ENCODE measurements at places on chromosomes 6 and 20. TPM values are rescaled to one million over a fixed set of nuclear protein-coding genes. Genes with fewer than 3 reads are reported as not detected.

The RSPH3 gene
- 7.1 TPM for total RNA-seq

The HUS1B gene
- total RNA-seq, result not detected

DNA sequence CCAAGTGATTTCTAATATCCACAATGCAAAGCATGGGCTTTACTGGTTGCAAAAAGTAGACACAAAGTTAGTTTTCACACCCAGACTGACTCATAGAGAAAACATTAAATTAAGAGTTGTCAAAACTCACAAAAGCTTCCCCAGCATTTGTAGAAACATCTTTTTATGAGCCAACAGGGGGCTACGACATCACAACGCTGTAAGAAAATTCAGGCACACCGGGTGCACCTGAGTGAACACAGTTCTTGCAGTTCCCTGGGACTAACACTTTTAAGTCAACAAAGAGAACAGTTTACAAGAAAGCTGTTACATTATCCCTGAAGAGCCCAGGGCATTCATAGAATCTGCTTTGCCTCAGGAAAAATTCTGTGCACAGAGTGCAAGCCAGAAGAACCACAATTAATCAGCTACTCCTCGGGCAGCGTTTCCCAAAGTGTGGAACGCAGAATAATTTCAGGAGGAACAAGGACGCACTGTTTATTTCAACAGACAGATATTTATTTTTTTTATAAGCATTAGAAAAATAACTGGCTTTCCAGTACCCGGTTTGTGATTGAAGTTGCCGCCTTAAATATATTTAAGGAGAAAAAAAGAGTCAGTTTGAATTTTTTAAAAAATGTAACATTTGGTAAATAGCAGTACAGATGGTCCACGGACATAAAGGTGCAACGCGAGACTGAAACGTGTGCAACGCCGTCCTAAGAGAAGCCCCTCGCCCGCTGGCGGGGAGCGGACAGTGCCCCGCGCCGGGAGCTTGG lies 1.2 kb downstream of the NCOA5 start:
- DNase-seq, result no peak

GRCh38 chr6:45076217-45076930 lies 251.8 kb upstream of the RUNX2 start:
- peak; percentile 9 for DNase-seq

DNA sequence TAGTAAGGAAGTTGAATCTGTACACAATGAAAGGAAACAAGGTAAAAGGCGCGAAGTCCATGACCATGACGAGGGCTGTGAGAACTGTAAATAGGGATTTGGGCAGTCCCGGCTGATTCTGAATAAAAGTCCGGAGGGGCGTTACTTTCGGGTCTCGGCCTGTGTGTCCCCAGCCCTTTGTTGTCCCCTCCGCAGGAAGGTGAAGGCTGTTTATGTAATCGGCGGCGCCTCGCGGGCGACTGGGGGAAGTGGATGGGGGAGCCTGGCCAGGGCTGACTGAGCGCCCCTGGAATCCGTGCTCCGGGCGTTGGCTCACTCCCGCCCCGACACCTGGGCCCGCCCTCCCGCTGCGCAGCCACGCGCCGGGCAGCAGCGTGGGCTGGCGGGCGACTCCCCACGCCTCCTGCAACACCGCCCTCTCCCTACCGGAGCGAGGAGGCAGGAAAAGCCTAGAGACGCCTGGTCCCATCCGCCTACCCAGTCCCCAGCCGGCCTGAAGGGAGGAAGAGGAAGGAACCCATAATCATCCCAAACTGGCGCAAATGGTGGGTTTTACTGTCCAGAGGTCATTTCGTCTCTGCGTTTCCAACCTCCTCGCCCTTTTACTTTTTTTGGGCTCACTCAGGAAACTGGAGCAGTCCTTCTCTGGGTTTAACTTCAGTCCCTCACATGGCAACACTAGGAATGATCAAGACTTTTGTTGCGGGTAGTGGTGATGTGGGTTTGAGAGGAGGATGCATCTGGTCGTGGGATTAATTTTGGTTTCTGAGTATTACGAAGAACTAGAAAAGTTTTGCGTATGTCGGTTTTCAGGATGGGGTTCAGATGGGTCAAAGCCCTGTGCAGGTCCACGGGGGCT lies 12.1 kb downstream of the TRIM31 start:
- DNase-seq, result no peak

- DNase-seq, result no peak
Measured at GRCh38 chr6:3946778-3947177, 97.6 kb downstream of the FAM50B start.

DNA sequence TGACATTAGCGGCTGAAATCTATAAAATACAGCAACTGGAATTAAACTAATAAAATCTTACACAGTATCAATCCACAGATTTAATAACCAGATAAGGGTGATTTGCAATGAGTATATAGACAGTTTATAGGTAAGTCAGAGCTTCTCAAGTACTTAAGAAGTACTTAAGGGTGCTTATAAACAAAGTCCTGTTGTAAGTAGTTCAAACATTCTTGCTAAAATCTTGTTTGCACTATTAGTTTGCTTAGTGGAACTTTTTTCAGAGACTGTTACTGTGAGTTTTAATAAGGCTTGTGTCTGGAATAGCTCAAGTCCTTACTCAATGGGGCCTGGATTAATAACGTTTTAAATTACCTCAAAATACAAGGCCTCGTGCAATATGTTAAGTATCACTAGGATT lies 240.5 kb downstream of the GMDS start:
- no peak for DNase-seq

DNA sequence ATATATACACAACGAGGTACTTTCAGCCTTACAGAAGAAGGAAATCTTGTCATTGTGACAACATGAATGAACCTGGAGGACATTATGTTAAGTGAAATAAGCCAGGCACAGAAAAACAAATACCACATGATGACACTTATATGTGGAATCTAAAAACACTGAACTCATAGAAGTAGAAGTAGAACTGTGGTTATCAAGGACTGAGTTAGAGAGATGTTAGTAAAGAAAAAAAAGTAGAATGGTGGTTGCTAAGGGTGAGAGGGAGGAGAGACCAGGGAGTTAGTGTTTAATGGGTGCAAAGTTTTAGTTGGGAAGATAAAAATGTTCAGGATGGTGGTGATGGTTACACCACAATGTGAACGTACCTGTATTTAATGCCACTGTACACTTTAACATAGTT lies 4.8 kb upstream of the STX11 start:
- DNase-seq, result no peak

DNA sequence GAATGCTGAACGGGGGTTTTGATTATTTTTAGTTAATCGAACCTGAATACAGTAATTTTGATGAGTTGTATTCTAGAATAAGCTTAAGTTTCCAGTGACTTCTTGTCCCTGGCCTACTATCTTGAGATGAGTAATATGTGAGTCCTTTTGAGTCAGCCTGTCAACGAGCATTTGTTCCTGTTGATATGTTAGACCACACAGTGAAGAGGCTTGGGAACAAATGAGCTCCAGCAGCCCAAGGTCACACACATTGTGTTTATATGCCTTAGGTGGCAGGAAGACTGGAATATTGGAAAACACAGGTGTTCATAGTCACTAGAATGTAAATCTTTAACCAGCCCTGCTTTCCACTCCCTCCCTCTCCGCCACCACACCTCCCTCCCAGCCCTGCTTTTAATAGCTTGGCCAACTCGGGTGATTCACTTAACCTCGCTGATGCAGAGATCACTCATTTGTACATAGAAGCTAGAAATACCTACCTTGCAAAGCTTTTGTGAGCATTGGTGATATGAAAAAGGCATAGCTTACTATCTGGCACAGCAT lies 9.1 kb downstream of the SMPDL3A start:
- peak; percentile 81 for DNase-seq

DNA sequence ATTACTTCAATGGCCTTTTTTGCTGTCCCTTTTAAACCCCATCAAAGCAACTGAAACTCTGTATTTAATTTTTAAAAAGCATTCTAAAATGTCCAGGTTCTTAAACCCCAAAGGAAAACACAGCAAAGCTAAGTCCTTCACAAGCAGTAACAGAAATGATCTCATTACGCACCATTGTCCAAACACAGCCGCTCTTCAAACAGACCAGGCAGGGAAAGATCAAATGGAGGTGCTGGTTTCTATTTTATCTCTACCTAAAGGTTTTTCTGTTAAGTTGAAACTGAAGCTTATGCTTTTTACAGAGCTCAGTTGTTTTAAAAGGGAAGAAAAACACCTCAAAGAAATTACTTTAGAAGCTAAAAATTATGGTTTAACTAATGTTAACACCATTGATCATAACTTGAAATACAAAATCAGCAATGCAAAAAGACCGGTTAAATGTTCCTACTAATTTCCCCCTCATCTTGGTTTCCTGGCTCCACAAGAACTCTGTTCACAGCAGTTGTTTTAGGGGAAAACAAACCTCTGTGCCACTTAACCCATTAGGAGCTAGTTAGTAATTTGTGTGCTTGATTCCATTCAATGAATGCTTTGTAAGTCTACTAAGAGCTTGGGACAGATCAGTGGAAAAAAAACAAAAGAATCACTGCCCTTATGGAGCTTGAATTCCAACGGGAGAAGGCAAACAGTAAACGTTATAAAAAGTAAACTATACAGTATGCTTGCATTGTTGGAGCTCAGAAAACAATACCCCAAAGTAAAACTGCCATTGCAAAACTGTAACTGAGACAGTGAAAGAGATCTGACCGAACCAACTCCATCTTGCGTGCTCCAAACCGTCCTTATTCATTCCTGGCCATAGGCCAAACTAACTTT lies 87.4 kb downstream of the CD24 start:
- DNase-seq, result no peak

DNA sequence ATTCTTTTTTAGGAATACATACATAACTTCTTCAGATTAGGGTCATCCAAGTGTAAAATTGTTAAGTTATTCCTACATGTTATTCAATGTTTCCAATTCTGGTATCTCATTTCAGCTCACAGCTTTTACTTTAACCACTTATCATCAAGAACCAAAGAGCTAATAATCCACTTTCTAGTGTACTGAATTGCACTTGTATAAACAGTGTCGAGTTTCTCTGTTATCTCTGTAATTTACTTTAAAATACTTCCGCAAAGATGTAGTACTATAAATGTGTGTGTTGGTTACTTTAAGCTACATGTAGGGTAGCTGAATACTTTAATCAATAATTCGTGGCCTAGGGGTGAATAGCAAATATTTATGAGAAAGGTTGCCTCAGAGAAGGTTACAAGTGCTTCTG lies 8.8 kb upstream of the GJA1 start:
- no peak for DNase-seq

DNA sequence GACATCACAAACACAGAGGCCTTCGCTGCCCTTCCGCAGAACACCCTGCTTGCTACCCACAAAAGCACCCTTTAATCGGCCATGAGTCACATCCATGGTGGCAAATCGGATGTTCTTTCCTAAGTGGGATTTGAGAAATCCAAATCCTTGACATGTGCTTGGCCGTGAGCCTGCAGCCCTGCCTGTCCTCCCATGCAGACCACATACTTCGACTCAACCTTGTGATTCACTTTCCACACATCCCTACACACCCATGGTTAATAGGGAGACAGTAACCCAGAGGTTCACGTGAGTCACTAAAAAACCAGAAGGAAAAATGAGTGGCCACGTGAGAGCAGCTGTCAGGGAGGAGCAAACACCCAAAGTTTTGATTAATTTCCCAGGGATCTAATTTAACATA lies 19.4 kb downstream of the RAMACL start:
- DNase-seq, result peak; percentile 92

- DNase-seq, result no peak
Measured at GRCh38 chr6:30055513-30055912, 5.6 kb upstream of the POLR1H start.

- DNase-seq, result no peak
Measured at GRCh38 chr6:87070741-87071140, 24.2 kb downstream of the CGA start.

DNA sequence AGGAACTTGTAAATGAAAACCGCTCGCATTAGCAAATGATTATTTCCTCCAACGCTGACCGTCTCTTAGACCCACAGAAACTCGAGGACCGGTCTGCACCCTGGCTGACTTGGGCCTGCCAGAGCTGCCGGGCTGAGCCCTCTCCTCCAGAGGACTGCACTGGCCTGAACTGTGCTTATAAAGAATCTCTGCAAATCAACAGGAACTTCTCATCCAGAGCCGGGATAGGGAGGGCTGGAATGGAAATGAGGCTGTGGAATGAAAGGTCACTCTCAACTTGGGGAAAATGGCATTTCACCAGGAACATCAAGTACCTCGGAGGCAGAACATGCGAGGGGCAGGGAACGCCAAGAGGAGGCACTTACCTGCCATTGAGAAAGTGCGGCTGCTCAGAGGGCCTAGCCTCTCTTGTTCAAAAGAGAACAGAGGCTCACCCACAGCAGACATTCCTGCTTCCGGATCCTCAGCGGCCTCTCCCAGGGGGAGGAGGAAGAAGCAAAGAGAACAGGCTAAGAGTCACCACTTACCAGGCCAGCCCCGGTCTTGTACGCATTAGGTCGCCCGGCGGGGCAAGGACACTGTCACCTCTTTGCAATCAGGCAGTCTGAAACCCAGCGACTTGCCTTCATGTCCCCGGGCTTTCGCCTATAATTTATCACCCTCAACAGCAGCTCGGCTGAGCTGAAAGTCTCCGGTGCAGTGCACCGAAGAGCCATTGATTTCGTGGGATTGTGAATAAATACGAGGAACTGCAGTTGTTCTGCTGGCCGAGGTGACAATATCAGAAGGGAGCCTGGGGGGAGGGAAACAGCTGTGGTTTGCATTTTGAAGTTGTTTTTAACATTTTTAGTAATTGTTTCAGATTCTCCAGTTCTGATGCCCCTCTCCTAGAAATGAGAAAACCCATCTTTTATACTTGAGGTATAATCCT lies 37.6 kb downstream of the ZMYND8 start:
- DNase-seq, result no peak

Measured in kidney epithelial cell (primary cell).